ENCODE measurements at places on chromosomes 6 and 20.

GRCh38 chr6:170475118-170475517, 78.0 kb downstream of the PSMB1 start:
- no peak for DNase-seq

DNA sequence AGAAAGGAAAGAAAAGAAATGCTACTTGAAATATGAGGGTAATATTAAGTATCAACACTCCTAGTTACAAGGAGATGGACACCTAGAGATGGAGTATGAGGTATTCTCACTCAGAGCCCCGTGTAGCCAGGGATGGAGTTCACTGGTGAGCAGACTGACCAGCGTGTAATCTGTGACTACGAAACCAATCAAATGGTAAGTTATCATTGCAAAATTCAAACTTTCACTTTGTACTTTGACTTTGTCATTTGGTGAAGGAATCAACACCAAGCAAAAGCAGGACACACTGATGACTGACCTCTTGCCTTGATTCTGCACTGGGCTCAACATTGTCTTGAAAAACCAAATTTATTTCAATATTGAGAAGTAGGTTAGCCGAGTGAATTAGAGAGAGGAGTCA, 51.8 kb downstream of the DCDC2 start:
- no peak for DNase-seq

GRCh38 chr20:20020908-20021307, 3.7 kb downstream of the NAA20 start:
- no peak for DNase-seq

- no peak for DNase-seq
These were observed 33.8 kb upstream of the RNF8 start for GRCh38 chr6:37319856-37320480.

DNA sequence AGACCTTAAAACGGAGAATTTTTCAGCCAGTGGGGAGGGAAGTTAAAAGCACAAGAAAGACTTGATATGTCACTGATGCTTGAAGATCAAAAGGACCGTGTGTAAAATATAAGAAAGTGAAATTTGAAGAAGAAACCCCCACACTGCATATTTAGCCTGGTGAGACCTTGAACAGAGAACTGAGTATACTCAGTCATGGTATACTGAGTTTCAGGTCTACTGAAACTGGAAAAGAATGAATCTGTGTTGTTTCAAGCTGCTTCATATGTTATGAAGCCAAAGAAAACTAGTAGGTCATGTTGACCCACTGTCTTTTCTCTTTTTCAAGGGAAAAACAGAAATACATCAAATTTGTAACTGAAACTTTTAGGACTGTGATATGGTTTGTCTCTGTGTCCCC, 443.8 kb upstream of the GJE1 start:
- DNase-seq, result no peak

- DNase-seq, result no peak
These were observed 44.7 kb downstream of the NFATC2 start for GRCh38 chr20:51497542-51498467.

GRCh38 chr20:56422824-56423189, 10.7 kb downstream of the CASS4 start:
- DNase-seq, result no peak

GRCh38 chr6:159110013-159110412, 59.2 kb upstream of the FNDC1 start:
- DNase-seq, result no peak

GRCh38 chr6:144283646-144284477, 1.3 kb upstream of the UTRN start:
- no peak for DNase-seq

DNA sequence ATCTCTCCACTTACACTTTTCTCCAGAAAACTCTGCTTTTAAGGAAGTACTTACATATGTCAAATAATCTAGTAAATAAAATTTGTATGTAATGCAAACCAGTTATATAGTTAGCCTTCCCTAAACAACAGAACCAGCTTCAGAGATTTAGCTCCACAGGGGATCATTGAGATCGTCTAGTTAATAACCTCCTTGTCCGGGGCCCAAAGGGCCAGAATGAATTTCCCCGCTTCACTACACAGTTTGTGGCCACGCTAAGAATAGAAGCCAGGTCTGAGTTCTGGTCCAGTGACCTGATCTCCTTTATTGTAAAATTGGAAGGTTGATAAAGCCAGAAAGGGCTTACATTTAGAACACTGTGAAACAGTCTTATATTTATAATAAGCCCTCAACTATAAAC, 245.2 kb downstream of the TPBG start:
- no peak for DNase-seq

GRCh38 chr6:17589406-17590096, 10.6 kb upstream of the FAM8A1 start:
- DNase-seq, result no peak

- DNase-seq, result no peak
These were observed 19.7 kb downstream of the PPIL6 start for GRCh38 chr6:109420751-109421150.

DNA sequence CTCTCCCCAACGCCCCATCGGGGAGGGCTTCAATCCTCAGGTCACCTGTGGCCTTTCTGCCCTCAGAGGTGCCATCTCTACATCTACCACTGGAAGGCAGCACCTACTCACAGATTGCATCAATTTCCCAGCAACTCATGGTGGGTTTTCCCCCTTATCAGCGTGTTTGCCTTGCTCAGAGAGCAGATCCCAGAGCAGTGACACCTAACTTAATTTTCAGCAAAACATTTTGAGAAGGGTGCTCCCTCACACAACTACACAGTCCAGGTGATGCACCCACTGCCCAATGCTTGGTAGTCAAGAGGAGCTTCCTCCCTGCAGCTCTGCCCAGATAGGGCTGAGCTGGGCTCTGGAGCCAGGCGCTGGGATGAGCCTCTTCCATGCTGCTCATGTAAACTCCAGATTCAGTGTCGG, 48.2 kb downstream of the PLG start:
- no peak for DNase-seq

DNA sequence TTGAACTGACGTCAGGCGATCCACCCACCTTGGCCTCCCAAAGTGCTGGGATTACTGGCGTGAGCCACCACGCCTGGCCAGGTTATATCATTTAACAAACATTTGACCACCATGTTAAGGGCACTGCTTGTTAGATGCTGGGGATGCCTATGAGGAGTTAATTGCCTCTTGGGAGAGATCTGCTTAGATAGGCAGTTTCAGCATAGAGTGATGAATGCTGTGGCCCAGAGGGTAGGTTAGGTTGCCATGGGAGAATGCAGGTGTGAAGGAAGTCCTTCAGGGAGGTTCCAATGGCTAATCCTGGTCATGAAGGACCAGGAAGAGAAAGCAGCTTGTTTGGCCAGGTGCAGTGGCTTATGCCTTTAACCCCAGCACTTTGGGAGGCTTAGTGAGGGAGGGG, 17.0 kb downstream of the PHF20 start:
- no peak for DNase-seq

DNA sequence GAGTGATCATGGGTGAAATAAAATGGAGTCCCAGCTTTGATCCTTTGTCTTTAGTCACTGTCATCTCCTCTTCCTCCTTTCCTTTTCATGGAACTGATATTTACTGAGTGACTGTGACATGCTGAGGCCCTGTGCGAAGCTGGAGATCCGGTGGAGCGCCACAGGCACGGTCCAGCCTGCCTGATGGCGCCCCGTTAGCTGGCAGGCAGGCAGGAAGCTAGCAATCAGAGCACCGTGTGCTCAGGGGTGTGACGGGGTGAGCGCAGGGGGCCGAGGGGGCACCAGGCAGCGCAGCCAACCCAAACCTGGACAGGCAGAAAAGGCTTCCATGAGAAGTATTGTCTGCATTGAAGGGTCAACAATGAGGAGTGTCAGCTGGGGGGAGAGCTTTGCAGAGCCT, 100.2 kb upstream of the AKAP12 start:
- no peak for DNase-seq

DNA sequence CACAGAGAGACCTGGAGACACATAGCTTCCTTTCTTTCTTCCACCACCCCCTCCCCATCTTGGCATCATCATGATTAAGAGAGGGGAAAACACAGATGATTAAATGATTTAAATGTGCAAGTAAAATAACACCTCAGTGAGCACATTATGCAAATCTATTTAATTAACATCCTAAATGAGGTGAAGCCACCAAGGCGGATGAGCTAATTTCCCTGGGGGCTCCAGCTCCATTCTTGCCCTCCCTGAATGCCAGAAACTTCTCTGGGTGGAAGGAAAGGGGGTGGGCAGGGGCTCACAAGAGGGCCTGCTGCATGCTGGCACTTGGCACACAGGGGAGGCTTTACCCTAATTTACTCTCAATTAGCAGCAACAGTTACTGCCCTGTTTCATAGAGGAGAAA, 32.5 kb upstream of the TGM2 start:
- no peak for DNase-seq

DNA sequence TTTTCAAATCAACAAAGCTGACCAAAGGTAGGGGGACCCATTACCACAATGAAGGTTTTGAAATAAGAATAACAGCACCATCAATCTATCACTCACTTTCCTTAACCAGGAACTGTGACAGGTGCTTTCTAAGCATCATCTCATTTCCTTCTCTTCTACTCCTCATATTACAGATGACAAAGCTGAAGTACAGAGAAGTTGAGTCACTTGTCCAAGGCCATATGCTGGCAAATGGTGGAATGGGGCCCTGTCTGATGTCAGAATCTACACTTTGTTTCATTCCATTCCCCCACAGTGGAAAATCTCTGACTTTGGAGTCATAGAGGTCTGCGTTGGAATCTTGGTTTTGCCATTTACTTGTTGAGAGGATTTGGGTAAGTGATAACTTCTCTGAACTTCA, 222.5 kb upstream of the LRFN2 start:
- DNase-seq, result no peak

GRCh38 chr20:41293269-41294037, 24.1 kb downstream of the ZHX3 start:
- no peak for DNase-seq

GRCh38 chr6:91276315-91276714, 689.4 kb upstream of the MAP3K7 start:
- DNase-seq, result no peak

GRCh38 chr6:41515995-41516394, 30.2 kb upstream of the FOXP4 start:
- no peak for DNase-seq

DNA sequence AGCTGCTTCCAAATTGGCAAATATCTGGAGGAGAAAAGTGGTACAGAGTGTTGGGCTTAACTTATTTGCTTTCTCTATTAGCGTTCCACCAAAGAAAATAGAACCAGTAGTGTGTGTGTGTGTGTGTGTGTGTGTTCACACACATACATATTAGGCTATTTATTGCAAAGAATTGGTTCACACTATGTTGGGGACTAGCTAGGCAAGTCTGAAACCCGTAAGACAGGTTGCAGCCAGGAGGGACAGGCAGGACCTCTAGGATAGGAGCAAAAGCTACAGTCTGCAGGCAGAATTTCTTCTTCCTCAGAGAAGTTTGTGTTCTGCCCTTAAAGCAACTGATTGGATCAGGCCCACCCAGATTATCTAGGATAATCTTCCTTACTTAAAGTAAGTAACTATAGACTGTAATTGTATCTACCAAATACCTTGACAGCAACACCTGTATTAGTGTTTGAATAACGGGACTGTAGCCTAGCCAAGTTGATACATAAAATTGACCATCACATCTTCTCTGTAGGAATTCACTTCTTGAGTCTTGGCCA, 12.8 kb downstream of the KCTD20 start:
- DNase-seq, result no peak

DNA sequence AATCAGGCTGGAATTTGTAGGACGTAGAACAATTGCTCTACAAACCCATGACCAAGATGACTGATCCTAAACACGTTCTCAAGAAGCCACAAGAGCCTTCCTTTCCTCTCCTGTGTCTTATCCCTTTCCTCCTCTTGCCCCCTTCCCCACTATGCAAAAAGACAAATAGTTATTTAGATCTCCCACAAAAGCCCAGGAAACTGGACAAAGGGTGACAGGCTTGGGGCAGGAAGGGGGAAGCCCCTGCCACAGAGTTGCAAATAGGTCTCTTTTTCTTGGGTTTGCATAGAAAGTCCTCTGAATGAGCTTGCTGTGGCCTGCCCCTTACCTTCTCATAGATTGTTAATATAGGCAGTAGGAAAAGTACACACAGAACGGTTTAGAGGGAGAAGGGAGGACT, 377.1 kb upstream of the BTBD3 start:
- DNase-seq, result no peak

DNA sequence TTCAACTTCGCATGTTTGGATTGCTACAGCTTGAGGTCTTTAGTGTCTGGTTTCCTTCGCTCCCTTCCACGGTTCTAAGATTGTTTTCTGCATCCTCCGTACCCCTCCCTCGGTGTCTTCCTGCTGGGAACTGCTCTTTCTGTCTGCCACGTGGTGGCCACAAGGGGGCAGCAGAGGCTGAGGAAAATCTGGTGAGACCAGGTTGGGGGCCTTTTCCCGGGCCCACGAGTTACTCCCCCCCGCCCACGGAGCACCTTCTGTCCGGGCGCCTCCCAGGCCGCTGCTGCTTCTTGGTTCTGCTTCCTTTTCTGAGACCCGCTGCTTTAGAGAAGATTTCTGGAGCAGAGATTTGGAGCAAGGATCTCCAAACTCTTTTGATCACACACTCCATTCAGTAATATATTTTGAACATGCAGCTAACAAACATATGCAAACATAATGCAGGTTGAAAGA, 21.1 kb upstream of the NOTCH4 start:
- DNase-seq, result peak; percentile 51

GRCh38 chr20:54040531-54040930, 29.9 kb downstream of the BCAS1 start:
- no peak for DNase-seq

DNA sequence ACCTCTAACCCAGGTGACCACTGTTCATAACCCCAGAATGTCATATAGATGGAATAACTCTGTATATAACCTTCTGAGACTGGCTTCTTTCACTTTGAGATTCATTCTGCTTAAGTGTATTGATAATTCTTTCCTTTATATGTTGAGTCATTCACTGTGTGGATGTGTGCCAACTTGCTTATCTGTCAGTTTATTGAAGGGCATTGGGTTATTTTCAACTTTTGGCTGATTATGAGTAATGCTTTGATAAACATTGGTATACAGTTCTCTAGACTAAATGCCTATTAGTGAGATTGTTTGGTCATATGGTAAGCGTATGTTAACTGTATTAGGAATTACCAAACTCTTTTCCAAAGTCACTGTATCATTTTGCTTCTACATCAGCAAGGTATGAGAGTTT, 453.4 kb upstream of the SPTLC3 start:
- DNase-seq, result no peak

- DNase-seq, result no peak
These were observed 30.9 kb upstream of the CD83 start for GRCh38 chr6:14086701-14087100.

- DNase-seq, result no peak
These were observed 6.8 kb downstream of the JAG1 start for GRCh38 chr20:10667077-10667401.

DNA sequence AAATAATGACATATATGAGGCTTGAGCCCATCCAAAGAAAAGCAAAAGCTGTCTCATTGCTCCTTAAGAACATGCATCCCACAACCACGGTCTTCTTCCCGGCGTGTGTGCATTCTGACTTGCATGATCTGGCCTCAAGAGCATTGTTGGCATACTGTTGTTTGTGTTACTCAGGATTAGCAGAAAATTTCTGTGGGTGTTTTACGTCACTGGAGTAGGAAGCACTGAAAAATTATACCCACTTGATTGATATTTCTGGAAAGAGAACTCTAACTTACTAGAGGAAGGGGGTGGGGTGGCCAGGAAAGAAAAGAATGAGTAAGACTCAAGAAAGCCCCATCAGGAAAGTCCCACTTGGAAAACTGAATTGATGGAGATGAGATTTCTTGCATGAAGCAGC, 326.2 kb upstream of the PRDM1 start:
- DNase-seq, result no peak

- no peak for DNase-seq
These were observed 297.3 kb upstream of the JAG1 start for GRCh38 chr20:10971096-10971495.

Data from activated T-helper 1 cell treated with anti-CD3 and anti-CD28 coated beads, Interleukin-2, amount 50 U/mL, for 16 hours (primary cell).